Tibial nerve (tissue), 4 donors: ENCODE measurements at places on chromosomes 3 and 15. TPM values are rescaled to one million over a fixed set of nuclear protein-coding genes. Genes with fewer than 3 reads are reported as not detected.
A peak's percentile ranks its signal among the peaks of the same experiment; 100 is the strongest.

- DNase-seq, result no peak
Measured at GRCh38 chr3:171239757-171240503, 213.4 kb upstream of the SLC2A2 start.

DNA sequence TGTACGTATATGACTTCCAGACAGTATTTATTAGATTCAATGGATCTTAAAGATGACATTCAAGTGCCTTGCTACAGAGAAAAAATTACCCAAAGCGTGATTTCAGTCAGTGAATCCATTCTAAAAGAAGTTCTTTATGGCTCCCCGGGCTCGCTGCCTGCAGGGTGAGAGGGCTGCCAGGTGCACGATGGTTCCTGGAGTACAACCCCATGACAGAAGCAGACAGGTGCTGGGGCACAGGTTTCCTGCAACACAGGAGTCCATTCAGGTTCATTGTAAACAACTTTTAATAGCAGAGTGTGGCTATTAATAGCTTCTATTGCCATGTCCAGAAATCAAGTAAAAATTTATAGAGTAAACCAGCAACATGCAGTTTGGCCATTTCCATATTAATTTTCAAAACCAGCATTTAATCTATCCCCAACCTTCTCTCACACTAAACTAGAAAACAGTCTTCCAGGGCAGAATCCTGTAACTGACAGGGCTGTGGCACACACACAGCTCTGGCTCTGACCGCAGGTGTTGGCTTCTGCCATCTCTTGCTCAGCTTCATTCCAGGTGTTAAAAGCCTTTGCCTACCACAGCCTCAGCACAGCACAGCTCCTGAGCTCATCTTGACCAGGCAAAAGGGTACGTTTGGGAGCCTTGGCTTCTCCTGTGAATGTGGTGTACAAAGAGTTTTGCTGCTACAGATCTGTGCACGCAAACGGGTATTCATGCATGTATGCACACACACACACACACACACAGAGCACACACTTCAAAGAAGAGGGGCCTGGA is 185.9 kb downstream of the MEX3B start:
- DNase-seq, result no peak

GRCh38 chr3:123792473-123793201 is 91.5 kb downstream of the MYLK start:
- DNase-seq, result no peak

DNA sequence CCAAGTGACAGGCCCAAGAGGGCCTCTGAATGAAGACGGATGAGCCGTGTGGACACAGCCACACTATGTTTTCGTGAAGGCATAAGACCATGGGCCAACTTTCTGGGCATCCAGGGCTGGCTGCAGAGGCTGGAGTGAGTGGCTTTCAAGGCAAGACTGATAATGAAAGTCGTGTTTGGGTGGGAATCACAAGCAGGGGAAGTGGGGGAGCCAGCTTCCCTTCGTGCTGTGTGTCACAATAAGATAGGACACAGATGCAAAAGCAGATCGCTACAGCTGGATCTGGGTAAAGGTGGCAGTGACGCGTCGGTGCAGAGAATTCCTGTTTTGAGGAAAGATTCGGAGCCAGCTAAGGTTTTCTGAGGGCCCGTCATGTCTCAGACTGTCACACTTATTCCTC is 309.8 kb upstream of the CTDSPL start:
- DNase-seq, result no peak

- DNase-seq, result no peak
Measured at GRCh38 chr3:65948841-65949573, 89.7 kb downstream of the MAGI1 start.

DNA sequence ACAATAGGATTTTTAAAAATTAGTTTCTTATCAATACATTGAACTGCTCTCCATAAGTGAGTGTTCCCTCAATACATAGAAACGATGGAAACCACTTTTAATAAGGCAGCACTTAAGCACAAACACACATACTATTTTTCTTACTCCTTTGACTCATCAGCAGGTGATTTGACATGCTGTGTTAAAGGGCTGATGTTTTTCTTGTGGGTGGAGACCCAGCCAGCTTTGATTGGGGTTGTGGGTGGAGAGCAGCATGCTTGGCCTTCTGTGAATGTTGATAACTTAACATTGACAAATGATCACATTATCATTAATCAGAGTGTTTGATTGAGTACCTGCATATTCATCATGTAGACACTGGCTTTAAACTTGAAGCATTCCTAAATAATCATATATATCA is 223.0 kb upstream of the DPH6 start:
- DNase-seq, result no peak

- DNase-seq, result no peak
Measured at GRCh38 chr3:142046320-142047020, 102.9 kb downstream of the TFDP2 start.

GRCh38 chr15:62407962-62408361 is 242.9 kb upstream of the C2CD4B start:
- no peak for DNase-seq

GRCh38 chr3:122964811-122965210 is 62.8 kb downstream of the SEMA5B start:
- no peak for DNase-seq

Gene NANOGP8
- 1.2 TPM for total RNA-seq

Gene TGM5
- total RNA-seq, result not detected

- no peak for DNase-seq
Measured at GRCh38 chr3:29156086-29156715, 124.7 kb upstream of the RBMS3 start.

DNA sequence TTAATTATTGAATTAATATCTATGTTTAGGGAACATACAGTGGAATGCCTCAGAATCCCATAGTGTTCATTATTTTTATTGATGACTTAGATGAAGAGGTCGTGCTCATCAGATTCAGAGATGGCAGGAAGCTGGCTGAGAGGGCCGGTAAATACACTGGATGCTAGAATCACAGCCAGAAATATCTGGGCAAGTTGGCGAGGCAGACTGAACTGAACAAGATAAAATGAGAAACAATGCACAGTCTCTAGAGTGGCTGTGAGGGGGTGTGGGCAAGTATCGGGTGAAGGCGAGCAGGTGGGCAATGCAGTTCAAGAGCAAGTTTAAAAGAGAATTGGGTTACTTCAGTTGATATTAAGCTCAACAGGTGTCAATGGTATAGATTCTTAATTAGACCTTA is 5.9 kb downstream of the DGKG start:
- DNase-seq, result no peak

Gene RYR3
- 6.5 TPM for total RNA-seq

- DNase-seq, result peak; percentile 61
Measured at GRCh38 chr3:41881233-41881821, 80.6 kb downstream of the ULK4 start.

Gene ACKR2
- 59.0 TPM for total RNA-seq

Gene FGD5
- 35.8 TPM for total RNA-seq

DNA sequence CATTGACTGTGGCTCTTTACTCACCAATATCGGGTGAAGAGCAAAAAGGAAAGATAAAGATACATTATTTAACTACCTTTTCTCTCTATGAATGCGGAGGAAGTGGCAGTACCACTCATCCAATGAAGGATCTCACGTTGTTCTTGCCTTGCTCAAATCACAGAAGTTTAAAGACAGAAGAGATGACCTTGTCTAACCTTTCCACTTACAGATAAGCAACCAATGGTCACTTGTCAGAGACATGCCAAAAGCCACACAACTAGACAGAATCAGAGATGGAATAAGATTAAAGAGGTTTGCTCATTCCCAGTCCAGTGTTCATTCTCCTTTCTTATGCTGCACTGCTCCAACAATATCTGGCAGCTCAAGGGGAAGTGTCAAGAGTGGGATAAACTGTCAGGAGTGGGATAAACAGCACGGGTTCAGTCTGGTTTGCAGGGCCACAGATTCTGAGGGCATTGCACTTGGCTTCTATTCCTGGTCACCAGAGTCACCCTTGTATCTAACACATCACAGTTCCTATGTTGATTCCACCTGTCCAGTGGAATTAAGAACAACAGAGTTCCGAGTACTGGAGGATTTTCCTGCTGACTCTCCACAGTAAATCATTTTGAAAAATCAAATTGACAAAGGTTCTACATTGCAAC is 6.7 kb downstream of the VPS13C start:
- DNase-seq, result no peak

DNA sequence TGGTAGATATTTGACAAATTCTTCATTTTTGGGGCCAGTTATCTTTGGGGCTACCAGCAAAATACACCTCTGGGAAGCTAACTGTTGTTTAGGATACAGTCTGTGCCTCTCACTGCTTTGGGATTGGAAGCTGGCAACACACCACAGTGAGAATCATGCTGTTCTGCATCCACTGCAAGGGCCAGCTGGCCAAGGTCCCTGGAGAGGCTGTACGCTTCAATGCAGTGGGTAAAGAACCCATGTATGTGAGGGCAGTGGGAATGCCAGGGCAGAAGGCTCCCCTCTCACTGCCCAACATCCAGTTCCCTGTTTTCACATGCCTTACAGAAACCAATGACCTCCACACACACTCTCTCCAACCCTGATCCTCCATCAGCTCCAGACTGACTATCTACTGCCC is 20.1 kb downstream of the ZDHHC3 start:
- DNase-seq, result no peak

DNA sequence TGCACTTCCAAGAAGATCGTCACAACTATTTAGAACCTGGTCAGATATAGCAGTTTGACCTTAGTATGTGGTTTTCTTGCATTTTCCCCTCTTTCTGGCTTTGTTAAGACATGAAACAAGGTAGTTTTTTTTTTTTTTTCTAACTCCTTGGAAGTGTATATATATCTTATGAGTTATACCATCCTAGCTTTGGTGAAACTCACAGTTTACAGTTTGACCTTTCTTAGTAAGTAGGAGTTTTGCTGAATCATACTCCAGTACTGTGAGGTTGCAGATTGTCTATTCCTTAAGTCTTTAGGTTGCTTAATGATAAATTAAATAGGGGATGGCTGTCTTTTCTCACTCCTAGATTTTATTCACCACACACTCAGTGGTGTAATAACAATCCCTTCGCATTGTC is 325.0 kb downstream of the RBMS3 start:
- DNase-seq, result no peak

DNA sequence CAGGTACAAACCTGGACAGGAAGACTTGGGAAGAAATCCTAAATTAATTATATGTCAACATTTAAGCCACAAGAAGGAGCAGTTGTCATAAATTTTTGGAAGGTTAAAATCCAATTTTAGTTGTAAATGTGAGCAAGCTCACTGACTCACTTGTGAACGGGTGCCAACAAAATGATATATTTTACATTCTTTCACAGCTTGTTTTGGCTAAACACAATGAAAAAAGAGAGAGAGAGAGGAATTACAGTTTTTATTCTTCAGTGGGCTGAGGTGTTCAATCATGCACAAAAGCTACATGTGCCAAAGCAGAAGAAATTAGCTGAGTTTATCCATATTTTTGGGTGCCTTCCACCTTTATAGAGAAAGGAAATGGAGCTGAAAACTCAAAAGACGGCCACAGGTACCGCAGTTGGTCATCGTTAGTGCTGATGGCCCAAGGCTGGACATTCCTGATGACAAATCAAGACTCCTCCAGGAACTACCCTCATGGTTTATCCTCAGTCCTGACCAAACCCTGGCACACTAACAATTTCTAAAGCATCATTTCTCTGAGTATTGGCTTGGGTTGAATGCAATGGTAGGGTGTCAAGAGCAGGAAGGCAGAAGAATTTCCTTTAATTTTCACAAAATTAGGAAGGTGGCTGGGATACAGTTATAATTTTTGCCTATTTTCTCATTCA is 37.6 kb upstream of the WNT5A start:
- no peak for DNase-seq

- no peak for DNase-seq
Measured at GRCh38 chr15:54816401-54816800, 380.3 kb downstream of the RSL24D1 start.

GRCh38 chr3:103949693-103950092 is 1417.0 kb upstream of the ALCAM start:
- DNase-seq, result no peak

Gene NPHP3
- total RNA-seq, result 52.2 TPM

Gene CHP1
- 126 TPM for total RNA-seq
